Uterus (tissue), 4 donors: ENCODE measurements at places on chromosomes 16 and 17. TPM values are rescaled to one million over a fixed set of nuclear protein-coding genes. Genes with fewer than 3 reads are reported as not detected.
A peak's percentile ranks its signal among the peaks of the same experiment; 100 is the strongest.

Gene ITGA3
- total RNA-seq: 14.3 TPM

Gene CD7
- 2.1 TPM for total RNA-seq

DNA sequence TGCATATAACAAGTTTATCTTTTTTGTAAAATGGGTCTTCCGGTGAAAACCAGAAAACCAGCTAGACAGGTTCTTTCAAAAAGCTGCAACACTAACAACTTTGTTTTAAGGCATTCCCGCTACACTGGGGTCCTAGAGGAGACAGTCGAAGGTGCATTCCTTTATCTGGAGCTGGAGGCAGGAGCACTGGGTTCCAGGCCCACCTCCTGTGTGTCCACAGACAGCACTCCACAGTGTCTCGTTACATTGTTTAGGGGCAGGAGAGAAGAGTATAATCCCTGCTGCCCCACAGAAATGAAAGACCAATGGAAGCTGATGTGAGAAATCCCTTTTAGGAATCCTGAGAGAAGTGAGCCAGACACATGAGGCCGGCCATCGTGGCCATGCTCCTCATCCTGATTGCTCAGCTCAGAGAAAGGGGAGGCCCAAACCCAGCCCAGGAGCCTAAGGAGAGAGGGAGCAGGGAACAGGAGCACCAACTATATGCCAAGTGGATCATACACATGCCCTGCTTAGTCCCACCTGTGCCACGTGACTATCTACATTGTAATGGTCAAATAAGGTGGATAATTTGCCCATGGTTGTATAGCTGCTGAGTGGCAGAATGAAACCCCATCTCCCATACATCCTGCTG lies 59.5 kb downstream of the CCDC182 start:
- DNase-seq: no peak

DNA sequence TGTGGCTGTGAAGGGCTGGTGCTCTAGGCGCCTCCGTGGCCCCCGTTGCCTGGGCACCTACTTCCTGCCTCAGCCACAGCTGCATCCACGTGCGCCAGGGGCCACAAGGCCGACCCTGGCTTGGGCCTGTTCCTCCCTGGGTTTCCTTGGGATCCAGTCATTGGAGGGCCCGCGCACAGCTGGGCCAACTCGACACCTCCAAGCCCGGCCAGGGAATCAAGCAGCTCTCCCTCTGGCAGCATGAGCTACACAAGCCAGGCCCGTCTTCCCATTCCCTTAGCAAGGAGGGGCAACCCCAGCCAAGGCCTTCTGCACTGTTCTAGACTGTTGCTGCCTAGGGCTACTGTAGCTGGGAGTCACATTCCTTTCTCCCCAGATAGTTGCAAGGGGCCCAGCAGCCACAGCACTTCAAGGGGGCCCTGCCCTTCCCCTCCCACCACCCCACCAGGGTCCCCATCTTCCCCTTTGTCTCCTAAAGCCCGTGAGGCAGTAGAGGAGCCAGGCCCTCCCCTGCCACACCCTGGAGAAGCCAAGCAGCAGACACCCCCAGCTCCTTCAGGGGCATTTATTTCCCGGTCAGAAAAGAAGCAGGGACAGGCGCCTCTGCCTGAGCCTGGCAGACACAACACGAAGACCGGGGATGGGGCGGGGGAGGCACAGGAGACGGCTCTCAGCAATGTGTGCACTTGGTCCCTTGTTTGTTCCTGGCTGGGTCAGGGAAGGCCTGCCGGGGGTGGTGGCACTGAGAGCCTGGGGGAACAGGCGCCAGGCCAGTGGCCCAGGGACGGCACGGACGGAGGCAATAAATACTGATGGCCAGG lies 3.8 kb downstream of the ARHGDIA start:
- DNase-seq: no peak

- no peak for DNase-seq
These were observed 42.1 kb downstream of the TK2 start for GRCh38 chr16:66507731-66508239.

- no peak for DNase-seq
These were observed 64.2 kb upstream of the COX10 start for GRCh38 chr17:14004927-14005620.

- DNase-seq: no peak
These were observed 5.3 kb downstream of the RMI2 start for GRCh38 chr16:11350519-11350918.

GRCh38 chr17:34598161-34598776 lies 18.9 kb downstream of the TMEM132E start:
- DNase-seq: no peak

DNA sequence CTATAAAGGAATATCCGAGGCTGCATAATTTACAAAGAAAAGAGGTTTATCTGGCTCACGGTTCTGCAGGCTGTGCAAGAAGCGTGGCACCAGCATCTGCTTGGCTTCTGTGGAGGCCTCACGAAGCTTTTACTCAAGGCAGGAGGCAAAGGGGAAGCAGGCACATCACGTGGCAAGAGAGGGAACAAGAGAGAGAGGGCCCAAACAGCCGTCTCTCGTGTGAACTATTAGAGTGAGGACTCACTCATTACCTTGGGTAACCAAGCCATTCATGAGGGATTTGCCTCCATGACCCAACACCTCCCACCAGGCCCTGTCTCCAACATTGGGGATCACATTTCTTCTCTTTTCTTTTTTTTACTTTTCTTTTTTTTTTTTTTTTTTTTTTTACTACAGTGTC lies 7.5 kb upstream of the ALKBH5 start:
- DNase-seq: no peak

- DNase-seq: peak; percentile 82
These were observed 44.3 kb upstream of the HELZ start for GRCh38 chr17:67289181-67289876.

DNA sequence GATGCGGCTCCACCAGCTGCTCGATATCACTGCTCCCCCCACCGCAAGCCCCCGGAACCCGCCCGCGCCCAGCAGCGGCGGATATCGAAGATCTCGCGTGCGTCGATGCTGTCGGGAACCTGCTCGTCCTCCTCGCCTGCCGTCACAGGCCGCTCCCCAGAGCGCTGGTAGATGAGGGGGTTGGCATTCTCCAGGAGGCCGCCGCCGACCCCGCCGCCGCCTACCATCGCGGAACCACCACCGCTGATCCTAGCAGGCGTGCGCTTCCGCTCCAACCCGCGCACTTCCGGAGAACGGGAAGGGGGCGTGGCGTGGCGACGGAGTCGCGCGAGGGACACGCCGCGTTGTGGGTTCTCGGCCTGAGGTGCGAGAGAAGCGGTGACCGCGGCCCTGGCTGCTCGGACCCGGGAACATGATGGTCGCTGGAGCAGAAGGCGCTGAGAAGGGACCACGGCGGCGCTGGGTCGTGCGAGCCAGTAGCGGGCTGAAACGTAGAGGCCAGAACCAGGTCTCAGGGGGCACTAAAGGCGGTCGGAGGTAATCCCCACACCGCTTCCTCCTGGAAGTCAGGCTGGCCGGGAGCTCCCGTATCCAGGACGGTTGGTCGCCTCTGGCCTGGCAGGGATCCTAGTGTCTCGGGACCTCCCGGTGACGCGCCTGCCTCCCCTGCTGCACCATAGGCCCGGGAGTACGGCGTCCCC lies at the start of gene CIAO2B:
Gene CIAO2B, minus strand, starts transcription at position 265 of the 701 bp plus-strand sequence. Its CDS starts 38 bp downstream, at position 227.
- DNase-seq: peak; percentile 90

- no peak for DNase-seq
These were observed 21.9 kb downstream of the DNAI2 start for GRCh38 chr17:74295625-74296547.
